ENCODE measurements at places on chromosomes 16 and 17.

DNA sequence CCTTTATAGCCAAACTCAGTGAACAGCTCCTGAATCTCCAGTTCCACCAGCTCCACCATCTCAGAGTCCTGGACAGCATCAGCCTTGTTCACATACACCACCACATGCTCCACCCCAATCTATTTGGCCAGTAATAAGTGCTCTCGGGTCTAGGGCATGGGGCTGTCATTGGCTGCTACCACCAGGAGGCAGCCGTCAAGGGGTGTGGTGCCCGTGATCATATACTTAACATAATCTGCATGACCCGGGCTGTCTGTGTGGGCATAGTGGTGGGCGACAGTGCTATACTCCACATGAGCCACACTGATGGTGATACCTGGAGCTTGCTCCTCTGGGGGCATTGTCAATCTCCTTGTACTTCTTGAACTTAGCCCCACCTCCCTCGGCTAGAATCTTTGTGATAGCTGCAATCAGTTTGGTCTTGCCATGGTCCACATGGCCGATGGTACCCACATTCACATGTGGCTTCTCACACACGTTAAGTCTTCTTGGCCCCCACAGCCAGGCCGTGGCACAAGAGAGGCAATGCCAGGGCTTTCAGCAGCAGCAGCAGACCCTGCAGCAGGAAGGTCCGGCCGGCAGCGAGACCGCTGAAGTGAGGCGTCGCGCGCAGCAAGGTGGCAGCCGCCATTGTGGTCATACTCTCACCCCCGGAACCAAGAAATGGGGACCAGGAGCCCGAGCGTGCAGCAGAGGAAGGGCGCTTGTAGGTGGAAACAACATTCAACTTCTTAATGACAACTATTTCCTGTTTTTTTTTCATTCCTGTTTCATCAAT is 210.3 kb upstream of the WSB1 start:
- DNase-seq = no peak

DNA sequence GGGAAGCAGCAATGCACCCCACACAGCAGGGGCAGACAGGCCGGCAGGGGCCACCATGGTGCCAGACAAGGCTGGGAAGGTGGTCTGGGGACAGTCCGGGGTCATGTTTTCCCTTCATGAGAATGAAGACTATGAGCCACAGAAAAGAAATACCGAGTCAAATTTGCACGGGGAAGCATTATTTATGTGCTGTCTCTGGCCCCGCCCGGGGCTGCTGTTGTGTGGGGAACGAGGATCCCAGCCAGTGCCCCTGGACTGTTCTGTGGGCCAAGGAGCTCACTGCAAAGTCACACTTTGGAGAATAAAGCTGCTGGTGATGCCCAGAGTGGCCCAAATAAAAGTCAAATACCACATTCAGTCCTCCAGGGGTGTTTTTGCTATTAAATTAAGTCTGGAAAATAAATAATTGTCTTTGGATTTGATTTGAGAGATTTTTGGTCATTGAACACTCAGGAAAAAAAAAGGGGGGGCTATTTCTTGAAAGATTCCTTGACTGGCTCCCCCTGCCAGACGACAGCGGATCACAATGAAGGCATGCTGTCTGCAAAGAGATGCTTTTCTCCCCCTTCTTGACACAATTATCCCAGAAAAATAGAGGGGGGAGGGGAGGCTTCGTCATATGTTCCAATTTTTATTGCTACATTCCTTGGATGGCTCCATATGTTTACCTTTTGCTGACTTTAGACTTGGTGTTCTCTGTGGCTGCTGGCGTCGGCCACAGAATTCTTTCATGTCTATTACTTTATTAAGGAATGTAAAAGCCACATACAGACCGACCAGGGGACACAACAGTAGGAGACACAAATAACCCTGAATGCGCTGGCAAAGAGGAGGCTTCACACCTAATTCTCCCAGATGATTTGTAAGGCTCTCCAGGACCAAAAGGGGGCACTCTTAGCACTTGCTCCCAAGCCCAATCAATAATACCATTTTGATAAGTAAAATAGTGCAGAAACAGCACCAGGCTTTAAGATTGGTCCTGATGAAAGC is 27.1 kb upstream of the ANKFN1 start:
- no peak for DNase-seq

GRCh38 chr16:11007714-11008280 is 63.4 kb downstream of the CLEC16A start:
- no peak for DNase-seq

- DNase-seq = no peak
Measured at GRCh38 chr16:10839279-10839666, 20.7 kb upstream of the TVP23A start.

- DNase-seq = no peak
Measured at GRCh38 chr16:4182581-4183236, 59.2 kb downstream of the SRL start.

- DNase-seq = no peak
Measured at GRCh38 chr17:82789051-82789592, 37.3 kb downstream of the TBCD start.

DNA sequence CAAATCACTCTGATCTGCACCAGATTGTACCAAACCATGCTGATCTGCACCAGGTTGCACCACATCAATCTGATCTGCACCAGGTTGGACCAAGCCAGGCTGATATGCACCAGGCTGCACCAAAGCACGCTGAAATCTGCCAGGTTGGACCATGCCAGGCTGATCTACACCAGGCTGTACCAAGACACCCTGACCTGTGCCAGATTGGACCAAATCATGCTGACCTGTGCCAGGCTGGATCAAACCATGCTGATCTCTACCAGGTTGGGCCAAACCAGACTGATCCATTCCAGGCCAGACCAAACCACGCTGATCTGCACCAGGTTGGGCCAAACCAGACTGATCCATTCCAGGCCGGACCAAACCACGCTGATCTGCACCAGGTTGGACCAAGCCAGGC is 15.5 kb downstream of the QRICH2 start:
- DNase-seq = no peak

- DNase-seq = no peak
Measured at GRCh38 chr17:63941162-63941561, 9.0 kb upstream of the CD79B start.

DNA sequence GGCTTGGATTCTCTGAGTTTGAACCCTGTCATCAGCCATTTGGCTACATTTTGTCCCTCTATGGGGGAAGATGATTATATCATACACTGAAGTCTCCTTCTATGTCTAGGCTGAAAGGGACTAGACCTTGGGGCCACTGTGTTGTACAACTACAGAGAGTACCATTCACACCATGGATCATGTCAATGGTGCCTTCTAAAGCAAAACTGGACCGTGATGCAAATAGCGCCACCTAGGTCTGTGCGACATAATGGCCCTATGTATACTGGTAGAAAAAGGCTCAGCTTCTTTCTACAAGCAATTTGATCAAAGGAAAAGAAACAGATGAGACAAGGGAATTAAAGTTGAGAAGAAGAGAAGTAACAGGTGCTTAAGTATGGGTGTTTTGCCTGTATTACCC is 100.7 kb downstream of the LYRM1 start:
- peak; percentile 1 for DNase-seq

GRCh38 chr17:62566996-62567578 is 60.4 kb upstream of the MRC2 start:
- DNase-seq = no peak

DNA sequence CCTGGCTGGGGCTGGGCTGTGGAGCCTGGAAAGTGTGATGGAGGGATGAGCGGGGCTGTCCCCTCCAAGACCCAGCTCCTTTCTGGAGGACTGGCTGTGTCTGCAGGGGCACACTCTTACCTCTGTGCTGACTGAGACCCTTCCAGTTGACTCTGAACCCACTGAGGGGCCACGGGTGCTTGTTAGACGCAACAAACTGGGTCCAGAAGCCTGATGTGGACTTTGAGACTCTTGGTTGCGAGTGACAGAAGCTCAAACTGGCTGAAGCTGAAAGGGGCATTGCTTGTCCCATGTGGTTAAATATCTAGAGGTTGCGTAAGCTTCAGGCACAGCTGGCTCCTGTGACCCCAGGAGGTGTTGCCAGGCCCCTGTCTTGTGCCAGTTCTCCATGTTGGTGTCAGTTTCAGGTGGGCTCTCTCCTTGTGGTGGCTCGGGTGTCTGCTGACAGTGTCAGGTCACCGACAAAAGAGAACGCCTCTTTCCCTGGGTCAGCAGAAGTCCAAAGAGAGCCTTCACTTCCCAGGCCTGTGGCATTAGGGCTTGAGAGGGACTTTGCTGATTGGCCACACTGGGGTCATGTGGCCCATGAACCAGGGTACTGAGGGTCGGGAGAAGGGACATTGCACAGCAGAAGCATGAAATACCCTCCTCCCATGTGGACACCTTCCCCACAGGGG is 16.7 kb downstream of the ADCY7 start:
- DNase-seq = no peak

DNA sequence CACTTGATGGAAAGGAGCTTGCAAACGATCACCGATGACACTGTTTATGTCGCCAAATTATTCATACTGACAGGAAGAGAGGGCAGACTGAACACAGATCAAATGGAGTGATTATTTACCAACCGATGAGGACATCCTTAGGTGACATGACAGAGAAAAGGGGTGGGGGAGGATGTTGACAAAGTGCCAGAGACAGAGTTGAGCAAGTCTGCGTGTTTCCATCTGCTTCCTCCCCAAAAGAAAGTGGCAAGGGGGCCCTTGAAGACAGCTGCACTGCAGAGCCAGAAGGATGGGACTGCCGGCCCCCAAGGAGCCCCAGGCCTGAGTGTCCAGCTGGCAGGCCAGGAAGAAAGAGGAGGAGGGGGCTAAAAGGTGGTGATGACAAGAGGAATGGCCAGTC is 191.0 kb upstream of the RPL38 start:
- DNase-seq = peak; percentile 13

GRCh38 chr16:11562941-11563340 is 23.8 kb downstream of the LITAF start:
- DNase-seq = no peak

Data from stimulated activated CD4-positive, alpha-beta T cell treated with anti-CD3 and anti-CD28 coated beads, TNF-alpha, amount 100 ng/mL, for 48 hours (primary cell).